Kidney tubule cell (primary cell): ENCODE measurements at places on chromosomes 2 and 18.
A peak's percentile ranks its signal among the peaks of the same experiment; 100 is the strongest.

GRCh38 chr2:49936965-49937364, 782.6 kb upstream of the FSHR start:
- DNase-seq: no peak

- no peak for DNase-seq
These were observed 36.2 kb downstream of the TNS1 start for GRCh38 chr2:217966423-217967070.

DNA sequence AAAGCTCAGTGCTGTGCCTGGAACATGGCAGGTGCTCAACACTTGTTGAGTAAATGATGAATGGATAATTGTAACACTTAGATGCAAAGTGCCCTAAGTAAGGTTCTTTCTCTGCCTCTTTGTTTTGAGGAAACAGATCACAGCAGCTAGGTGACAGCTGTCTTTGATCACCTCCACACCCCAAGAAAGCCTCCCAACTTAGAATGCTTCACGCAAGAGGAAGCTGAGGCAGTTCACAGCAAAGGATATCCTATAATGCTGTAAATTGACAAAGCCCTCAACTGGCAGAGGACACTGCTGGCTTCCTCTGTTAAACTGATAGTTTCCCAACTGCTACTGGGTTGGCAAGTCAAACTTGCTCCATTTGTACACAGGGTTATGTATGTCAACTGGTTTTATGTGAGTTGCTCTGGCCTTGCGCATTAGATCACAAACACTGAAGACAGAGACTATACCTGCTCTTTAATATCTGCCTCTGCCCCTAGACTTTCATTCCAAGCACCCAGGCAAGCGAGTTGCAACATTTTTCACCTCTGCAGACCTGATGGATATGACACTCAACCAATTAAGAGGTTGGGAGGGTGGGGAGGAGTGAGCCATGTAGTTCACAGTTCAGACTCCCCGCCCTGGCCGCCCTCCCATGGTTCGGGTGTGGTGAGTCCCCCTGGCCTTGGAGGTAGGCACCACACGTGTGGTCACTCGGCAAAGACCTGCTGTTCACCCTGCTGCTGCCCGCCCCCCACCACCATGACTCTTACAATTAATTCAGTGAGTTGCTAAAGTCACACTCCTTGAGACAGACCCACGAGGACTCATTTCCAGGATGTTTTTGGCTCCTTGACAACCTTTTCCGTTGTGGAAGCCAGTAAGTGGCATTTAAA, 4.8 kb upstream of the MALL start:
- DNase-seq: no peak

DNA sequence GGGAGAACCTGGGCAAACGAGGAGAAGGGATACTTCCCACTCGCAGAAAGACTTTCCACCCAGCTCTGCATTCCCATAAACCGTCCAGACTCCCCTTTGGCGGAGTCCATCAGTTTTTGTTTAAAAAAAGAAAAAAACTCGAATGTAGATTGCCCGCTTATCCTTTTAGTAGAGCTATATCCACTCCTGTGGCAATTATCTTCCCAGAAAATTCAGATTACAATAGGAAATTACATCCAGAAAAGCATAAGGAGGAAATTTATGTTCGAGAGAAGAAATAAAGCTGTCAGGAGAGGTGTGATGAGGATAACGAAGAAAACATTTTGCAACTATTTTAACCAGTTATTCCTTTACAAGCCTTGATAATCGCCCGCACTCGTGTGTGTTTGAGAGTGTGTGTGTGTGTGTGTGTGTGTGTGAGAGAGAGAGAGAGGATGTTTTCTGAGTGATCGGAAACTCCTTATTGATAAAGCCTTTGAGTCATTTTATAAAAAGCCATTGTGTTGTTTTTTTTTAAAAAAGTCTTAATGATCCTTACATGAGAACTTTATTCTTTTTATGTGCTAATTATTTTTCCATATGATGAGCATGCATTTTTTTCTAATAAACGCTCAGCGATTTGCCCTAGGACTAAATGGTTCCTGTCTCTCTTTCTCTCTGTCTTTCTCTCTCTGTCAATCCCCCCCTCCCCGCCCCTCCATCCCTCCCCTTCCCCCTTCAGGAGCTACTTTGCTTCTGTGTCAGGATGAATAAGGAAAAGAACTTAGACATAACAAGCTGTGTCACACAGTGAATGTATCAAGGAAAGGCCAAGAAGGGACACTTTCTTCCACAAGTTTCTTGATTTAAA, 1.1 kb upstream of the PPP3R1 start:
- DNase-seq: peak; percentile 43

DNA sequence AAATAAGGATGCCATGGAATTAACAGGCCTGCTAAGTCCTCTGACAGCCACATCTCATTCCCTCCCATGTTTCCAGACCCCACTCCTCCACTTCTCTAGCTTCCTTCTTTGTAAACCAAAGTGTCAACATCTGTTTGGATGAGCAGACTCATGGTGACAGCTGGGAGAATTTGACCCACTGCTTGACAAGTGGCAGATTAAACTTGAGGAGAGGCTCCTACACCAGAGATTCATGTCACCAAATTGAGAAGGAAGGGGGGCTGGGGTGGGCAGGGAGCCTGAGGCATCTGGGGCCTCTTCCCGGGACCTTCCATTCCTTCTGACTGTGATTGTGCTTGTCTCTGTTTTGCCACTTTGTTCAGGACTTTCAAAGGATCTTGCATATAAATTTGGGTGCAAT, 41.0 kb upstream of the IGFBP5 start:
- no peak for DNase-seq

- DNase-seq: no peak
These were observed 35.9 kb downstream of the CAMKMT start for GRCh38 chr2:44397447-44398175.

DNA sequence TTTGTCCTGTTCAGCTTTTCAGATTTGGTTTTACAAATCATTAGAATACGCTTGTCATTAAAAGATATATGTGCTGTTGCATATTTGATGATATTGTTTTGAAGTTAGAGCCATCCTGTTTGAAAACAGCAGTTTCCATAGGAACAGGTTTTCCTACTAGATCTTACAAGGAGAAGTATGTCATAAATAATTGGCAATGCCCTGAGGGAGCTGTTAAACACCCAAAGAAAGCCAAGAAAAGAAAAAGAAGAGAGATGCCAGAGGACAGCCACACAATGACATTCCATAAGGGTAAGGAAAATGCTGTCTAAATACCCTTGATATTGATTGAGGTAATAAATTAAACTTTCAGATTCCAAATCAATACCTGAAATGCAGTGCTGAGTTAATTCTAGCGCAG, 392.2 kb upstream of the CRIM1 start:
- no peak for DNase-seq

DNA sequence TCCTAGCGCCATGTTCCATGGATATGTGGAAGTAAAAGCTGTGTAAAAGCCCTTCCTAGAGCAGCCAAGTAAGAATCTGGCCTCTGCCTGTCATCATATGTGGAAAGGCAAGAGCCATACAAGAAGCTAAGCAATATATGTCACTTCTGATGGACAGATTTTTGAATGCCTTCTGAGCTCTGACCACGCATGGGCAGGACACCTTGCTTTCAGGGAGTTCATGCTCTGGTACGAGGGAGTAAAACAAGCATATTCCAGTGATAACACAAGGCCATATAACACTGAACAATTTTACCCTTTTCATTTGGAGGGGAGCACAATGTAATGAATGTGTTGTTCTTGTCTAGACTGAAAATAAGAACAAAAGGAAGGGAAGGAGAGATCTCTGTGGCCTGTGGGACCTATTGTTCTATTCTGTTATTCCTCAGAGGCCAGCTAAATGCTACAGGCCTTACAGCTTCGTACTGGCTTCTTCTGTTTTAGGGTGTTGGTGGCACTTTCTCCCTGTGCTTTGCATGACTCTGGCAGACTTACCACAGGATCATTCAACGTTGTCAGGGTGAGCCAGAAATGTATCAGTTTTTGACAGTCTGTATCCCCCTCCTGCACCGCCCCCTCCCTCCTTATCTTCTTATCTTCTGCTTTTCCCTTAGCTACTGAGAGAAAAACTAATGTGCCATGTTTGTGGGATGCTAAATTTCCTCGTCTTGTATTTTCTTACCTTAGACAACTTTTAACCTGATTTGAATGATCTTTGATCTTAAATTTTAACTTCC, 99.5 kb downstream of the MAP4K4 start:
- DNase-seq: no peak

DNA sequence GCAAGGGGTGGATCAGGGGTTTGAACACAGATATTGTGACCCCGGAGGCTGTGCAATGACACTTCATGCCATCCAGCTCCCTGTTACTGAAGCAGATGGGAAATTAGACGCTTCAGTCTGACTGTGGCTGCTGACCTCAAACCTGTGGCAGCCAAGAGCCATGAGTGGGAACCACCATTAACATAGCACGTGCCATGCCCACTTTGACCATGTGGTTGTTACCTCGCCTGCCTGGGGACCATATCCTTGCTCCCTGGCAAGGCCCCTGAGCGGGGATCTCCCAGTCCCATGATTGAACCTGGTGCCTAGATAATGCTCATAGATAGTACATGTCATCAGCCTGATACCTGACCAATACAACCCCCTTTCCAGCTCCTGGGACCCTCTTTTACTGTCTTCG, 68.9 kb downstream of the CYP26B1 start:
- no peak for DNase-seq

GRCh38 chr2:217868911-217869334, 133.9 kb downstream of the TNS1 start:
- DNase-seq: peak; percentile 11

DNA sequence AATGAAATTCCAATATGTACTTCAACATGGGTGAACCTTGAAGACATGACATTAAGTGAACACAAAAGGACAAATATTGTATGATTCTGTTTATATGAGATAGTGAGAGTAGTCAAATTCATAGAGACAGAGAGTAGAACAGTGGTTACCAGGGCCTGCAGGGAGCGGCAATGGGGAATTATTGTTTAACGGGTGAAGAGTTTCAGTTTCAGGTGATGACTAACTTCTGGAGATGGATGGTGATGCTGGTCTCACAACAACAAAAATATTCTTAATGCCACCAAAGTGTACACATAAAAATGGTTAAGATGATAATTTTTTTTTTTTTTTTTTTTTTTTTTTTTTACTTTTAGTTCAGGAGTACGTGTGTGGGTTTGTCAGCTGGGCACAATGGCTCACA, 109.4 kb upstream of the TMEM200C start:
- no peak for DNase-seq

DNA sequence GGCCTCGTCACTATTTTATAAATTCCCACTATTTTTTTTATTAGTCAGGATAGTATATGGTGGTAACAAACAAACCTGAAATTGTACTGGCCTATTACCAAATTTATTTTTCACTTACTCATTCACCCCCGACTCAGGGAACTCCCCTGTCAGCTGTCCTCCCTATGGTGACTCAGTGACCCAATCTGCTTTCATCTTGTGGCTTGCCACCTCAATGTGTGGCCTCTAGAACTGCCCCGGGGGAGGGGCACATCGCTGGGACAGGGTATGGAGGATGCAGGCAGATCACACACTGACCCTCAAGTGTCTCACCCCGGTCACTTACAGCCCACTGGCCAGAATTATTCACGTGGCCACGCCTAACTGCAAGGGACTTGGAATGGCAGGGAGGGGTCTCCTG, 71.6 kb downstream of the ACTR2 start:
- peak; percentile 64 for DNase-seq

DNA sequence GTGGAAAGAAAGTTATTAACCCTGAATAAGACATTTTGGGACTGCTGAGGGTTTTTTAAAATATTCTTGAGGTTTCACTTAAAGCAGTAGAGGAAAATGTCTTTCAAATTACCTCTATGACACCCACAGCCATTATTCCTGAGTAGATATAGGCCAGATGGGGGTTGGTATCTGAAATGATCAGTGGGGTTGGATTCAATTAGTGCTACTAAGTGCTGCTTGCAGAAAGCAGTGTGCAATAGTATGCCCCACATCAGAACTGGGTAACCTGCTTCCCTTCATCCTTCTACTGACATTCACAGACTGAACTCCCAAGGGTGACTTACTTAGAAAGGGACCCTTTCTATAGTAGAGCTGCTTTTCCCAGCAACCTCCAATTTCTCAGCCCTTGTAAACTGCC, 7.3 kb upstream of the ETAA1 start:
- no peak for DNase-seq

DNA sequence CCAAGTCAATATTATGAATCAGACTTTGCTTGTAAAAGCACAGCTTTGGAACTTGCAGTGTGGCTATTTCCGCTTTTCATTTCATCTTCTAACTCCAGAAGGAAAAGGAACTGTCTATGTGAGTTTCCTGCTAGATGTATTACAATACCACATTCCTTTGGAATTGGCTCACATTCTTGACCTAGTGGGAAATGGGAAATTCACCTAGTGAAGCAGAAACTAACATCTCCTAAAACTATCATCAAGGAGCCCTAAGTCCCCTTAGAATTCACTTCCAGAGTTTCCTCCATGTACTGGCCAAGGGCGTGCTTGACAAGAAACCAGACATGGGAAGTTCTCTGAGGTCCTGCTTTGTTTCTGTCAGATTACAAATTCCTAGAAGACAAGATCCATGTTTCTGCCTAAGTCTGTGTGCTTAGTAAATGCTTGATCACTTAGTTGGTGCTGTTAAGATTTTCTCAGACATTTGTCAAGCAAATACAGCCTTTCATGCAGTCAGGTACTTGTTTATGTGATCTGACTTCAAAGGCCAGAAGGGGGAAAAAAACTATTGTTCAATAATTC, 275.7 kb upstream of the FN1 start:
- peak; percentile 95 for DNase-seq

DNA sequence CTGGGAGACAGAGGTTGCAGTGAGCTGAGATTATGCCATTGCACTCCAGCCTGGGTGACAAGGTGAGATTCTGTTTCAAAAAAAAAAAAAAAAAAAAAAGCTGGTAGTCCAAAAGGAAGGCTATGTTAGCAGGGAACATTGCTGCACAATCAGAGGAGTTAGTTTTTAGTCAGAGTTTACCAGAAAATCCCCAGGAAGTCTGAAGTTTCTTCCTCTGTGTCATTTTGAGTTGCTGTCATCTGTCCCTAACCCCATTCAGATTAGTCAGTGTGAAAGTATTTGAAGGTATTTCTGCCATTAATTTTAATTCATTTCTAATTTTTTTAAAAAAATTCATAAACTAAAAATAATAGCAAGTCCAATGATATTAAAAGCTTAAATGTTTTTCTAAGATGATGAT, 33.5 kb upstream of the CERS6 start:
- DNase-seq: peak; percentile 8

- no peak for DNase-seq
These were observed 25.3 kb upstream of the UBE2E3 start for GRCh38 chr2:180955101-180955500.

- DNase-seq: peak; percentile 84
These were observed at the start of gene DAW1 for GRCh38 chr2:227871375-227871791. DAW1 (plus strand) TSS chr2:227871631; CDS start chr2:227871690, 59 bp downstream.

DNA sequence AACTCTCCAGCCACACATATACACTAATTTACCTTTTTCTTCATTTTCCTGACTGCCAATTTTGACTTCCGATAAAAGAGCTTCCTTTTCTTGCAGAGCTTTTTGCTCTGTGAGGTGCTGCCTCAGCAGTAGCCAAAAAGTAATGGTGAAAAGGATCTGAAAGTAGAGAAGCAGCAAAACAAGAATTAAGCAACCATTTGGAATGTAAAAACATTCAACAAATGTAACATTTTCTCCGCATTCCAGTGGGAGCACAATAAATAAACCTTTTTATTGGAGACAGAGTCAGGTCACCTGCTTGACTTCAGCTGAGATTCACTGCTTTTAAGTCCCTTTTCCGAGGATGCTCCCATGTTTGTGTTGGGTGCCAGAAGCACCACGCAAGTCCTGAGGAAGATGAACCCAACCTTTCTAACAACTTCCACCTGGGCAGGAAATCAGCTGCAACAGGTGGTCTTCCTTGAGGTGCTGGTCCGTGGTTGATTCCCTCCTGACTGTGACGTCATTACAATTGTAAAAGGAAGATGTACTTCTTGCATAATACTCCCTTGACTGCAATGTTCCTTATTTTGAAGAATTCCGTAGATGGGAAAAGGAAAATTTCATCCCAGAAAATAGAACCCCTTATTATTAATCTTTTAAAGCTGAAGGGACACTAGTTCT, 265.5 kb downstream of the NAPG start:
- no peak for DNase-seq
